GM19239 (cell line): ENCODE measurements at places on chromosomes 13 and 19.

- DNase-seq, result no peak
Observed at GRCh38 chr13:28251466-28251865, 113.1 kb downstream of the PAN3 start.

GRCh38 chr13:50762969-50763567 lies 80.4 kb downstream of the DLEU7 start:
- no peak for DNase-seq

- no peak for DNase-seq
Observed at GRCh38 chr19:38267761-38268483, 3.5 kb downstream of the SPINT2 start.

GRCh38 chr13:73754727-73755292 lies 379.4 kb downstream of the KLF12 start:
- no peak for DNase-seq

DNA sequence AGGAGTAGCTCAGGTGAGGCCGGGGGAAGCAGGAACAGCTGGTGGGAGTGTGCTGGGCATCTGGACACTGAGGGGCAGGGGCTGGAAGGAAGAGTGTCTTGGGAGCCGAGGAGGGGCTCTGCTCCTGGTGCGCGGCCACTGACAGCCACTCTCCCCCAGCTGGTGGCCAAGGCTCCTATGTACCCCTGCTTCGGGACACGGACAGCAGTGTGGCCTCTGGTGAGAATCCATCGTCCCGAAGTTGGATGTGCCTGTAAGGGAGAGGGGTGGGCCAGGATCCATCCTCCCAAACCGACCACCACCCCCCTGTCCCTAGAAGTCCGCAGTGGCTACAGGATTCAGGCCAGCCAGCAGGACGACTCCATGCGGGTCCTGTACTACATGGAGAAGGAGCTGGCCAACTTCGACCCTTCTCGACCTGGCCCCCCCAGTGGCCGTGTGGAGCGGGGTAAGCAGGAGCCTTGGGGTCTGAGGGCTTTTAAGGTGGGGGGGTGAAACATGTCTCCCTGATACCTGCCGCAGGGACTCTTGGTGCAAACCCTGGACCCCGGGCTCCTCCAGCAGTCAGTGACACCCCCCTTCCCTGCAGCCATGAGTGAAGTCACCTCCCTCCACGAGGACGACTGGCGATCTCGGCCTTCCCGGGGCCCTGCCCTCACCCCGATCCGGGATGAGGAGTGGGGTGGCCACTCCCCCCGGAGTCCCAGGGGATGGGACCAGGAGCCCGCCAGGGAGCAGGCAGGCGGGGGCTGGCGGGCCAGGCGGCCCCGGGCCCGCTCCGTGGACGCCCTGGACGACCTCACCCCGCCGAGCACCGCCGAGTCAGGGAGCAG lies 2.0 kb upstream of the USF2 start:
- no peak for DNase-seq

GRCh38 chr13:50089633-50090032 lies 74.4 kb downstream of the KCNRG start:
- DNase-seq, result no peak
